CD14-positive monocyte (primary cell): ENCODE measurements at places on chromosomes 3 and 15.

DNA sequence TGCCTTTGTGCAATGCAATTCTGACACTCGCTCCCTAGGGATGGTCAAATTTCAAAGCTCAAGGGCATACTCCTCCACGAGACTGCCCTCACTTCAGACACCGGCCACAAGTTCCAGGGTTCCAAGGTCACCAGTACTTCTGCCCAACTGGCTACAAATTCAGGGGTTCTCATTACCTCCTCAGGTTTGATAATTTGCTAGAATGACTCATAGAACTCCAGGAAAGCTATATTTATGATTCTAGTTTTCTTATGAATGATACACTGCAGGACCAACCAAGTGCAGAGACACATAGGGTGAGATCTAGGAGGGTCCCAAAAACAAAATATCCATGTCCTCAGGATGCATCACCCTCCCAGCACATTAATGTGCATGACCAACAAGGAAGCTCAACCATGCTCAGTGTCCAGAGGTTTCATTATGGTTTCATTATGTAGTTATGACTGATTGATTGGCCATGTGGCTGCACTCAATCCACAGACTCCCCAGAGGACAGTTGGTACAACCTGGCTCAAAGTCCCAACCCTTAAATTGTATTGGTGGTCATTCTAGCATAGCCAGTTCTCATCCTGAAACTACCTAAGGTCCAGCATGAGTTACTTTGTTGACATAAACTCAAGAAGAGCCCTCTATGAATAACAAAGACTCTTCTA lies 170.4 kb upstream of the LRRN1 start:
- DNase-seq: no peak

DNA sequence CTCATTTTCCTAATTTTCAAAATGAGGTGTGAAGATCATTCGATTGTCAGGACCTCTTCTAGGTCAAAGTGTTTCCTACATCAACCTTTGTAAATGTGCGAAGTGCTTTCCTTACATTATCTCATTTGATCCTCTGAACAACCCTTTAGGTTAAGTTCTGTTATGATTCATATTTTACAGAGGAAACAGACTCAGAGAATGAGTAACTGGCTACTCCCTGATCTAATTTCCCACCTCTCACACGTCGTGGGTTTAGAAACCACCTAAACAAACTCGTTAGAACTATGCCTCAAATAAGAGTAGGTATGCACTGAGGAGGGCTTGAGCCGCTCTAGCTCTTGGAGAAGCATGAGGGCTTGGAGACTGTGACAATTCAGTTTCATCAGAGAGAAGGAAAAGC lies 148.6 kb downstream of the CD47 start:
- no peak for DNase-seq

GRCh38 chr15:71443538-71443937 lies 328.3 kb downstream of the THSD4 start:
- DNase-seq: peak; percentile 6

- DNase-seq: no peak
Observed at GRCh38 chr3:49199900-49200281, 28.5 kb downstream of the KLHDC8B start.

DNA sequence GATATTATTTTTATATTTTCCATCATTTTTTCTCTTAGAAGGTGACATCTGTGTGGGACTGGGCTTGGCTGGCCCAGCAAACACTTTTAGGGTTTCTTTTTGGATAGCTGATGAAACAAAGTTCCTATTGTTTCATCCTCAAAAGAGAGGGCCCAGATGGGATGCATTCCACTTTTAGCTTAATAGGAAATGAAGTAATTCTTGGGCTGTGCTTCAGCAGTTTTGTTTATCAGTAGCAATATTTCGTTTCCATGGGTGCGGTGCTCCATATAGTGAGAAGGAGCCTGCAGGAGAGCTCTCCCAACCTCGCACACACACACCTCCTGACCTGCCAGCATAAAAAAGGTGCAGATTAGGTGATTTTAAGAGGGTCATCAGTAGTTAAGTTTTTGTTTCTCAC lies 147.5 kb downstream of the AKAP13 start:
- no peak for DNase-seq

DNA sequence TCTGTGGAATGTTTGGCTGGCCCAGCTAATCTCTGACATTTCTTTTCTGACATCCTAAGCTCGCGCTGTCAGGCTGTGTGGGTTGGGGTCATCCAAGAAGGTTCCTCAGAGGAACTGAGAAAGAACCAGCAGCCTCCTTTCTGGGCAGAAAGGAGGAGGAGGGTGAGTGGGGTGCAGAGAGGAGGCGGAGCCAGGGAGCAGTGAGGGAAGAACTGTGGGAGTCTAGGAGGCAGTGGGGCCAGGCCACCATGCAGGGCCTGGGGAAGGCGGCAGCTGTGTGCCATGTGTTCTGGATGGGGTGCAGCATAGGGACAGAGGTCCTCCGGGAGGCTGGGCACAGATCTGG lies 5.3 kb downstream of the SEMA7A start:
- DNase-seq: peak; percentile 15

DNA sequence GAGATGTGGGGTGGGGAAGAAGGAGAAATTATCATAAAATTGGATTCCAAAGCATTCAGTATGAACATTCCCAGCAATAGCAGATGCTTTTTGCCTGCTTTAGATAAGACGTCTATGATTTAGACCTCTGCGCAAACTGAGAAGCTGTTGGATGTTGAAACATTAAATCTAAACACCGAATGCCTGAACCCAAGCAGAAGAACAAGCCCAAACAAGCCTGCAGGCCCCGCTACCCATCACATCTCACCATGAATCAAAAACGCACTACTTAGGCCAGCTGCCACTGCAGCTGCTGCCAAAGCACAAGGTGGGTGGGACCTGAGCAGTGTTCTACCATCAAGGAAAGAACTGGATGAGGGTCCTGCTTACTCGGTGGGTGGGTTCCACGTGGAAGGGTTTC lies 24.4 kb upstream of the THBS1 start:
- DNase-seq: no peak

GRCh38 chr3:194133661-194134230 lies 2.2 kb upstream of the HES1 start:
- DNase-seq: peak; percentile 70

DNA sequence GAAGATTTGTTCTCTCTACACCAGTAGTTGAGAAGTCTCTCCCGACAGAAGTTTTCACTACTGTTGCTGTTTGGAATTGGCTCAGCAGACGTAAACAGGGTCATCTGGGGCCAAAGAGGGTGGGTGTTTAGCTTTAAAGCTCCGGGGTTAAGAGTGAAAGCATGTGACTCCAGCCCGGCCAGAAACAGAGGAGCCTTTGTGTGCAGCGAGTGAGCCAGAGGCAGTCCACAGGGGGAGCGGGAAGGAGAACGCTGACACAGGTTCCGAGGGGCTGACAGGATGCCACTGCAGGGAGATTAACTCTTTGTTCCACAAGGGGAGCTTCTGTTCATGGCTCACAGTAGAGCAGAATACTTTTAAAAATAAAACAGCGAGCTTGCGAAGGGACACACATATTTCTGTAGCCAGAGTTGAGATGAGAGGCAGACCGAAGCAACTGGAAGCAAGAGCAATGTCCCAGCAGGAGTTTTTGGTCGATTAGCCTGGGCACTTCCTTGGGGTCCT lies 26.9 kb downstream of the BMF start:
- DNase-seq: no peak

GRCh38 chr3:42262525-42262924 lies 3.5 kb downstream of the CCK start:
- DNase-seq: no peak

DNA sequence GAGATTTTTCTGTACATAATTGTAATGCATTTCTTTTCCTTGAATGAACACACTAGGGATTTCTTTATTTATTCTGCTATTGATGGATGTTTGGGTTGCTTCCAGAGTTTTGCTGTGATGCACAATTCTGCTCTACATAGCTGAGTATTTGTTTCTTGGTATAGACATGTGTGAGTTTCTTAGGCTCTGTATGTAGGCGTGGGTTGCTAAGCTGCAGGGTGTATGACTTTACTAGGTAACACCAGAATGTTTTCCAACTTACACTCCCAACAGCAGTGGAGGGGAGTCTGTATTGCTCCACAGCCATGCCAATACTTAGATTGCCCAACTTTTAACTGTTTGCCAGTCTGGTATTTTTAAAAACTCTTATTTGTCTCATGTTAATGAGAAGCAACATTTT lies 155.5 kb upstream of the TNIK start:
- no peak for DNase-seq

DNA sequence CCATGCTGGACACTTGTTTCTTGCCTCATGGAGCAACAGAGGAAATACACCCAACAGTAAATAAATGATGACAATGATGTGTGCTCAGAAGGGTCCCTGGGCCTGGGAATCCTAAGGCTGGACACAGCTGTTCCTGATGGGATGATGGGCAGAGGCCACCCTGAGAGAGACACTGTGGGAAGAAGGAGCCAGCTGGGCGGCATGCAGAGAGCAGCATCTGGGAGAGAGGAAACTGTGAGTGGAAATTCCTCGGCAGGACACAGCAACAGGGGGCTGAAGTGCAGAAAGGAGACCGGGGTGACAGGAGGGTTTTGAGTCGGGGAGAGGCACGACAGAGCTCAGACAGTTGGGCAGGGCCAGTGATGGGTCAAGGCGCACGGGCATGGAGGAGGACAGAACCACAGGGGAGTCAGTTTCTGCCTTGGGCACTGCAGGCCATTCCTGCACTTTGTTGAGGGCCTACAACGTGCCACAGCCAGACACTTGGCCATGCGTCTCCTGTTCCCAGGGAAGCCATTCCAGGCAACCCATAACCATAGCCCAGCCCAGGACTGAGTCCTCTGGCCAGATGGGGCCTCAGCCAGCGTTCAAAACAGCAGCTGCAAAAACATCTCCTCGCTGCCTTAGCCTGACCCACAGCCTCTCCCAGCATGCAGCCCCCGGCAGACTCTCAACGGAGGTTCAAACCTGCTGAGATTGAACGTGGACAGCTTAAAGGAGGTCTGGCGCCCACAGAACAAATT lies 36.7 kb upstream of the SLC6A1 start:
- DNase-seq: no peak

GRCh38 chr3:192026661-192027060 lies 565.7 kb downstream of the PYDC2 start:
- no peak for DNase-seq

DNA sequence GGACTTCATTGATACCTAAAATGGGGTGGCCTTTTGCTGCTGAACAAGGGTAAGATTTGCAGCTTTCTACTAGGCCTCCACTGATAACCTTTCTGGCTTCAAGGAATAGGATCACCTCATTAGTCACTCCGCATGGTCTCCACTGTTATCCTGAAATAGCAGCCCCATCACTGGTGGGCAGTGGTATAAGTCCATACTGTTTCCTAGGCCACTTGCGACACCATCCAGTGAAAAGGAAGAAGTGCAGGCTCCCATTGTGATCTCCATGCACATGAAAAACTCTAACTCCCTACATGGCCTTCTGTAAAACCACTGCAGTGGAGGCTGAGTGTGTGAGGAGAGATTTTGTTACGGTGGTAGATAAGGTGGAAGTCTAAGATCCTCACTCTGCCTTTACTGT lies 1455.9 kb downstream of the SI start:
- DNase-seq: no peak

GRCh38 chr15:89679212-89679611 lies at the start of gene PLIN1:
Gene PLIN1, minus strand, starts transcription at chr15:89679367. Its CDS starts 1,878 bp downstream, at chr15:89677489.
- no peak for DNase-seq

- DNase-seq: no peak
Observed at GRCh38 chr3:193827040-193827669, 234.1 kb downstream of the OPA1 start.

DNA sequence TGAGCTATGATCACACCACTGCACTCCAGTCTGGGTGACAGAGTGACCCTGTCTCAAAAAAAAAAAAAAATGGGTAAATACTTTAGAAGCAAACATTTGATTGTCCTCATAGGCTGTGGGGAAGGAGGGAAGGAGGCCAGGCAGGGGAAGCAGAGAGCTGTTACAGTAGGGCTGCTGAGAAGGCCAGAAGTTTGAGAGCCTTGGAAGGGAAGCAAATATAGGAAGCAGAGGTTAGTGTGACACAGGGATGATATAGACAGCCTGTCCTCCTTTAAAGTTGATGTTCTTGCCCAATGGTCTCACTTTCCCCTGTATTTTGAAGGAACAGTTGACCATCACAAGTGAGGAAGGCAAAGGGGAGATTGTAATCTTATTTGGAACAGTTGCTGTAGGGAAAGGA lies 5.3 kb upstream of the ALPK3 start:
- DNase-seq: no peak

GRCh38 chr3:187919048-187919447 lies 173.8 kb upstream of the BCL6 start:
- peak; percentile 86 for DNase-seq

GRCh38 chr3:56942523-56942922 lies 117.9 kb upstream of the SPATA12 start:
- no peak for DNase-seq

- DNase-seq: no peak
Observed at GRCh38 chr15:96544162-96544756, 213.8 kb downstream of the NR2F2 start.

DNA sequence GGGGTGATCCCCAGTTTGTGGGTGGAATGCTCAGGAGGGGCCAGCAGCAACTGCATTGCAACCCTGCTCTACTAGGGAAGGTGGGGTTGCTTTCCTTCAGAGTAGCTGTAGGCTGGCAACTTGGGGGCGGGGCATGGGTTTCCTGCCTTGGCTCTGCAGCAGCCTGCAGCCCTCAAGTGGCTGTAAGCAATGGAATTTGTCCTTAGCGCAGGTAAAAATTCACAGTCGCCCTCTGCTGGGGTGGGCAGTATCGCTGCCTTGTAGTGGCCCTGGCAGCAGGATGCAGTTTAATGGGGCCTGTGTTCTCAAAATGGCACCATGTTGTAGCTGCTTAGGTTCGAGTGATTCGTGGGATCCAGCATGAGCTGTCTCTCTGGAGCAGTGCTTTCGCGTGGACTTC lies 29.8 kb downstream of the STT3B start:
- DNase-seq: no peak

DNA sequence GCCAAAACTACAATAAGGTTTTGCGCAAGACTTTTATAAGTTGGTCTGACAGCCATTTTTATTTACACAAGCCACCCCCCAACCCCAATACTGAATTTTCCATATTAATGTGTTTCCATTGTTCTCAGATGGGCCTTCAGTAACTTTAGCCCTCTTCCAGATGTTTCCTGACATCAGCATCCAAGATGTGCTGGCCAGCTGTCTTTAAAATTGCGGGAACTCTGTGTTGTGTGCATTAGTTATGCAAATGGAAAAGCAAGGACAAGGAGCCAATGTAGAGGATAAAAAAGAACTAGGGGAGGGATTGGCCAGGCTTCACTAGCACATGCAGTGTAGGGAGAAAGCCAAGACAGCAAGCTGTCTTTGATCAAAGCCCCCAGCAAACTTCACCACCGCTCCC lies 45.4 kb downstream of the COMMD2 start:
- DNase-seq: no peak

GRCh38 chr3:109362823-109363222 lies 25.5 kb upstream of the DPPA4 start:
- DNase-seq: no peak

- DNase-seq: no peak
Observed at GRCh38 chr3:193827871-193828270, 234.9 kb downstream of the OPA1 start.

GRCh38 chr3:126460381-126460780 lies 15.3 kb downstream of the ZXDC start:
- no peak for DNase-seq
